ENCODE measurements at places on chromosomes 5 and 9. TPM values are rescaled to one million over a fixed set of nuclear protein-coding genes. Genes with fewer than 3 reads are reported as not detected.

The SH3GL2 gene
- total RNA-seq, result not detected

The CRB2 gene
- total RNA-seq, result not detected

The SH3TC2 gene
- 5.6 TPM for total RNA-seq

The INSL6 gene
- total RNA-seq, result not detected

DNA sequence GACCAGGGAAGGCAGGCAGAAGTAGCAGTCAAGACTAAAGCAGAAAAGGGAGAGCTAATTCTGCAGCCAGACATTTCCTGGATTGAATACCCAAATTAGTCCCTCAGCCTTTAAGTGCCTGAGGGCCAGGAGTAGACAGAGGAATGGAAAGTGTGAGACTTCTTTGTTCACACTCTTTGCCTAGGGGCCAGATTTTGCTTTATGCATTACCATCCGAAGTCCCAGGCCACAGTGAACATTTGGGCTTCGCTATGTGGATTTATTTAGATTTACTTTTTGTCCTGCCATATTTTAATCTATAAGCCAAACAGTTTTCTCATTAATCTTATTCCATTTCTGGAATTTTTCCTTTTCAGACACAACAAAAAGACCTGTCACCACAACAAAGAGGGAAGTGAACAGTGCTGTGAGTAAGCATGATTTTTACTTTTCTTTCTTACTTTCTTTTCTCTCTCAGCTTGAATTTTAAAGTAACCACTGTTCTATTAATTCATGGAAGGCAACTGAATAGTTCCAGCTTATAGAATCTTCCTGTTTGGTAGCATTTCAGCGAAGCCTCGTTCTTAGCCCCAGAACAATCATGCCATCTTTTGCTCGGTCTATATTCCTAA, 52.6 kb downstream of the PDCD1LG2 start:
- no peaks in the 10 kb centered on the region for H3K27me3 ChIP-seq
- H3K4me3 ChIP-seq, result no peak overlapping the region
- no peaks in the 10 kb centered on the region for H3K36me3 ChIP-seq
- H3K4me1 ChIP-seq, result peaks cover 26% of the 10 kb centered on the region
- H3K27ac ChIP-seq, result peak overlapping the region; percentile 64

- H3K36me3 ChIP-seq, result no peaks in the 10 kb centered on the region
- H3K4me1 ChIP-seq, result no peaks in the 10 kb centered on the region
- no peak overlapping the region for H3K4me3 ChIP-seq
- no peak for DNase-seq
- peaks cover 4% of the 10 kb centered on the region for H3K27me3 ChIP-seq
Observed at GRCh38 chr5:167916261-167916691, 375.2 kb upstream of the WWC1 start.

GRCh38 chr5:145976431-145977155, 40.2 kb downstream of the SH3RF2 start:
- H3K27ac ChIP-seq, result no peak overlapping the region
- peaks cover 16% of the 10 kb centered on the region for H3K27me3 ChIP-seq
- no peaks in the 10 kb centered on the region for H3K36me3 ChIP-seq
- H3K4me3 ChIP-seq, result no peak overlapping the region

DNA sequence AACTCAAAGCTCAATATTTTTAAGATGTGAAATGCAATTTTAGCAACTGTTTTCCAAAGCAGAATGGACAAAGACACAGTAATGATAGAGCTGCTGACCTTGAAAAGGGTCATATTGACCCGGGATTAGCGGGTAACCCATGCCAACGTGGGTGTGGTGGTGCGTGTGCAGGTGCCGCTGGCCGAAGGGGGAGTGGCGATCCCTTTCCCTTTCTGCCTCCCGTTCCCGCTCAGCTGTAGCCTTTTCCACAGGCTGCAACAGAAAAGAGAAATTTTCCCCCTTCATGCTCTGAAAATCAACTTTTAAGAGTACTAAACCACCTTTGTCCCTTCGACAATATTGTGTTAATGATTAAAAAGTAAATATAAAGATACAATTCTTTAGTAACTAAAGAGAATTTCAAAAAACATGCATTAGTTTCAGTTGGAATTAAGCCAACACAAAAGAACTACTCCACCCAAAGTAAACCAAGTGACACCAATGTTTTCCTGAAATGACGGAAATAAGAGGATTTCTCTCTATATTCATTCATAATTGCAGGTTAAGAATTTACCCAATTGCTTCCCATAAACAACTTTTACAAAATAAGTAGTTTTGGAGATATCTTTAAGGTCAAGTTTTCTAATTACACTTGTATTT, 105.2 kb downstream of the ZNF608 start:
- peaks cover 34% of the 10 kb centered on the region for H3K27me3 ChIP-seq
- no peak overlapping the region for H3K4me3 ChIP-seq
- no peaks in the 10 kb centered on the region for H3K36me3 ChIP-seq
- DNase-seq, result no peak
- no peaks in the 10 kb centered on the region for H3K4me1 ChIP-seq
- H3K27ac ChIP-seq, result no peak overlapping the region

DNA sequence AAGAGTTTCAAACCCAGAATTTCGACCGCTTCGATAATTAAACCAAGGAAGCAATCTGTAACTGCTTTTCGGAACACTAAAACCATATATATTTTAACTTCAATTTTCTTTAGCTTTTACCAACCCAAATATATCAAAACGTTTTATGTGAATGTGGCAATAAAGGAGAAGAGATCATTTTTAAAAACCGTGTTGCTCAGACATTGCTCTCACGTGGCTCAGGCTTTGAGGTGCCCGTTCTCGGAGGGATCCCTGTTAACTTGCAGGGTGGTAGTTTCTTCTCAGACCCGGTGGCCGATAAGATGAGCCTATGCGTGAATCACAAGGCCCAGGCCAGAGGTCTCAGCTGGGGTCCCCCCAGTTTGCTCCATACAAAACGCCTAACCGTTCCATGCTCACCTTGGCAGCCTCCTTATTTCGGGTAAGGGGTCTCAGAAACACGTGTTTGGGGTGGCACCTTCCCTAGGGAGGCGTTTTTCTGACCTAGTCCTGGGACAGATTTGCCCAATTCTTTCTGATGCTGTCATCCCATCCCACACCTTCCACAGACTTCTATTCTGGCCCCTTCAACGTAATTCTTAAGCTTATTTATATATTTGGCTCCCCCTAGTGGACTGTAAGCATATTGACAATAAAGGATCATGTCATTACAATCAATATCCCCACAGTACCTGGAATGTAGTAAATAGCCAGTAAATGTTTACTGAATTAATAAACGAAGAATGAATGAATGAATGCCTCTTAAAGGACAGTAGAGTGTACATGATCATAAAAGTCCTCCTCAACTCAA, 48.1 kb downstream of the THBS4 start:
- no peaks in the 10 kb centered on the region for H3K36me3 ChIP-seq
- H3K4me1 ChIP-seq, result peaks cover 4% of the 10 kb centered on the region
- peak overlapping the region; percentile 37 for H3K27ac ChIP-seq
- H3K4me3 ChIP-seq, result peak overlapping the region; percentile 89

DNA sequence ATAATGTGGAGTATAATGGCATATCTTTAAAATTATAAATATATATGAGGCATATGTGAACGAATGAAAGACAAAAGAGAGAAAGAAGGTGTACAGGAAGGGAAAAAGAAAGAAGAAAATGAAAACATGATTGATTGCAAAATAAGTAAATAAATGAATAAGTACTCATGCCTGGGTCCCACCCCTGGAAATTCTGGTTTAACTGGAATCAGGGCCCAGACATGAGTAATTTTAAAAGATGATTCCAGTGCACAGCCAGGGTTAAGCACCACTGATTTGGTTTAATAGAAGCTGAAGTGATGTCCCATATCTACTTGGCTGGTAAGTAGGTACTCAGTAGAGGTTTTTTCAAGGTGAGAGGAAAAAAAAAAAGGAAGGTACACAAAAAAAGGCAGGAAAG, 34.0 kb upstream of the HOMER1 start:
- peaks cover 4% of the 10 kb centered on the region for H3K36me3 ChIP-seq
- no peak overlapping the region for H3K27ac ChIP-seq
- no peaks in the 10 kb centered on the region for H3K27me3 ChIP-seq
- H3K4me1 ChIP-seq, result peaks cover 4% of the 10 kb centered on the region
- no peak overlapping the region for H3K4me3 ChIP-seq
- DNase-seq, result no peak

DNA sequence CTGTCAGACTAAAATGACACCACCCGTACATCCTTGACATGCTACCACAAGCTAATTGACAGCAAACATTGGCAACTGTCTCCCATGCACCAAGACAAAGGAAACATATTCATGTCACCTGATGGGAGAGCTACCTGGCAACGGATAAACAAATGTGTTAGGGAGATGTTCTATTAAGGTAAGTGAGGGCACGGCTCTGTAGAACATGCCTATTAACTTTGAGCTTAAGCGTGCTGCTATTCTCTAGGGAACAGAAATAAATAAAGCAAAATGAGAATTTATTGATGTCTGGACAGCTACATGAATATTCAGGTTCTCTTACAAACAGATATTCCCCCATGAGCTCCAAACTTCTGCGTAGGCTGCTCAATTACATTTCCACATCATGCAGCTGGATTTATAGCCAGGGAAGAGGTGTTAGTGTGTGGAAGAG, 361.4 kb upstream of the RFX3 start:
- H3K27me3 ChIP-seq, result peaks cover 35% of the 10 kb centered on the region
- H3K27ac ChIP-seq, result no peak overlapping the region
- H3K4me3 ChIP-seq, result no peak overlapping the region
- no peak for DNase-seq
- H3K4me1 ChIP-seq, result no peaks in the 10 kb centered on the region

DNA sequence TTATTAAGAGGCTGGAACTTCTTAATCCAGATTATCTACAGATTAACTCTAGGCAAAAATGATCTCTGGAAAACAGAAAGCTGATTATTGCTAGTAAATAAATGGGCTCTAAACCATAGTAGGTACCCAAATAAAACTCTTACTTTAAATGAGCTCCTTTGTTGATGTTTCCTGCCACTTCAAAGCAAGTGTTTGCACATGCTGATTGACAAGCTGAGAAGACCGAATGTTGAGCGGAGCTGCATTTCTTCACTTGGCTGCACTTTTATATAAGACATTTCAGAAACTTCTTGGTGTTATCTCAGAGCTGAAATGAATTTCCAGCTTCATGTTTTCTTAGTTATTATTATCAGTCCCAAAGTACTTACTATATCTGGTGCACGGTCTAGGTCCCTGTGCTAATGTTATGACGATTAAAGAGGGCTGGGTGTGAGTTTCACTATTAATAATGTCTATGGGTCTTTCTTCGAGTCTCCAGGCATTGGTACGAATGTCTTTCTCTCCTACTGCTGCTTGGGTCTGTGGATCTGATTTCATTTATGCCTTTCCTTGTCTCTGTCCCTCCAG, 58.6 kb upstream of the CTXN3 start:
- H3K36me3 ChIP-seq, result peaks cover 2% of the 10 kb centered on the region
- H3K27ac ChIP-seq, result no peak overlapping the region
- DNase-seq, result no peak

DNA sequence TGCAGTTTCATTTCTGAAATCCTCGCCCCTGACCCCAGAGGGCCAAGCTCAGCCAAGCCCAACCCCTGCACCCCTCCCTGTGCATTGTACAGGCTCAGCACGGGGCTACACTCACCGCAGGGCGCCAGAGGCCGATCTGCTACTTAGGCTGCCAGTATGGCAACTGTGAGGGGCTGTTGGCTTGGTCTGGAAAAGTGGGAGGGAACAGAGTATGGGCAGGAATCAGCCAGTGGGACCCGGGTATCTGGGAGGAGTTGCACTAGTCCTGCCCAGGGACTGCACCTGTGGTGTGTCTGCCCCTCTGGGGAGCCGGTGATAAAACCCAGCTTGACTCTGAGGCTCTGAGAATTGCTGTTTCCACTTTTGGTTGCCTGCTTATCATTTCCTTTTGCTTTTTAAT, 167.4 kb upstream of the KIF2A start:
- no peaks in the 10 kb centered on the region for H3K36me3 ChIP-seq
- H3K4me3 ChIP-seq, result no peak overlapping the region
- H3K27ac ChIP-seq, result no peak overlapping the region
- peaks cover 2% of the 10 kb centered on the region for H3K4me1 ChIP-seq

GRCh38 chr5:179278546-179278945, 66.7 kb downstream of the ADAMTS2 start:
- H3K4me3 ChIP-seq, result no peak overlapping the region
- H3K36me3 ChIP-seq, result no peaks in the 10 kb centered on the region
- peaks cover 2% of the 10 kb centered on the region for H3K4me1 ChIP-seq
- H3K27me3 ChIP-seq, result peaks cover 3% of the 10 kb centered on the region

- no peak overlapping the region for H3K4me3 ChIP-seq
- H3K27ac ChIP-seq, result no peak overlapping the region
- H3K27me3 ChIP-seq, result no peaks in the 10 kb centered on the region
- H3K36me3 ChIP-seq, result no peaks in the 10 kb centered on the region
Observed at GRCh38 chr9:16039218-16039987, 486.6 kb downstream of the CCDC171 start.
